ENCODE measurements at places on chromosomes 1 and 21. TPM values are rescaled to one million over a fixed set of nuclear protein-coding genes. Genes with fewer than 3 reads are reported as not detected.
A peak's percentile ranks its signal among the peaks of the same experiment; 100 is the strongest.

DNAI4 gene
- total RNA-seq, result 1.0 TPM

GRCh38 chr1:182754087-182754486 is 35.5 kb upstream of the NPL start:
- DNase-seq, result no peak

DNA sequence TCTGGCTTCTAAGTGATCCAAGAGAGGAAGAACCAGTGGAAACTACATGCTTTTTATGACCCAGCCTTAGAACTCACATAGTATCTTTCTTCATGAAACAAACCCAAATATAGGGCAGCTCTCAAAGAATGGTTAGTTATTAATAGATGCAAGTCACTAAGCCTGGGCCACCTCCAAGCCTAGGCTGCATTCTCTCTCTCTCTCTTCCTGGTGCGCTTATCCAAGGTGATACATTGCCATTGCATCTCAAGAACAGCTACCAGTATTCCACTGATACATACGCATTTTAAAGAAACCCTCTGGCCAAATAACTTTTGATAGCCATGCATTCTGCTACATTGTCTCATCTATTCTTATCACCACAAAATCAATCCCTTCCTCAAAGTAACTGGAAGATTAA is 455.6 kb upstream of the ADGRL2 start:
- DNase-seq, result no peak

- DNase-seq, result no peak
Observed at GRCh38 chr1:60589046-60589748, 493.2 kb upstream of the NFIA start.

DNA sequence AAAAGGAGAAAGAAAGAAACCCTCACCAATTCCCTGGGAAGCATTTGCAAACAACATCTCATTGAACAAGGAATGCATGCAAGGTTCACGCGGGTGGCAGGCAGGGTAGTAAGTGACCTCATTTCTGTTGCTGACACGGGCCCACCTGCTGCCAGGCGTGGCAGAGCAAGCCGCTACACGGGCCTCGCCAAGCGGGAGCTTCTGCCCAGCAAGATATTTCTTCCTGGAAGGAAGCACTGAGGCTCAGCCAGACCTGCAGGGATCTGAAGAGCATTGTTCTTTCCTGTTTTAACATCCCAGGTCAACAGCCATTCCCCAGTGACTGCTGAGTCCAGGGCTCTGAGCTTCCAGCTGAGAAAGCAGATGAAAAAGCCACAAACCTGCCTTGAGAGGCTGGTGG is 91.9 kb upstream of the IGSF21 start:
- no peak for DNase-seq

CLCA2 gene
- total RNA-seq, result not detected

- no peak for DNase-seq
Observed at GRCh38 chr1:147772570-147772969, 12.2 kb upstream of the GJA5 start.

- no peak for DNase-seq
Observed at GRCh38 chr1:14511796-14512585, 86.5 kb upstream of the KAZN start.

- peak; percentile 22 for DNase-seq
Observed at GRCh38 chr1:66360285-66360724, 173.6 kb upstream of the SGIP1 start.

GRCh38 chr1:229225331-229225782 is 45.6 kb upstream of the RAB4A start:
- no peak for DNase-seq

KRTAP19-3 gene
- not detected for total RNA-seq

DNA sequence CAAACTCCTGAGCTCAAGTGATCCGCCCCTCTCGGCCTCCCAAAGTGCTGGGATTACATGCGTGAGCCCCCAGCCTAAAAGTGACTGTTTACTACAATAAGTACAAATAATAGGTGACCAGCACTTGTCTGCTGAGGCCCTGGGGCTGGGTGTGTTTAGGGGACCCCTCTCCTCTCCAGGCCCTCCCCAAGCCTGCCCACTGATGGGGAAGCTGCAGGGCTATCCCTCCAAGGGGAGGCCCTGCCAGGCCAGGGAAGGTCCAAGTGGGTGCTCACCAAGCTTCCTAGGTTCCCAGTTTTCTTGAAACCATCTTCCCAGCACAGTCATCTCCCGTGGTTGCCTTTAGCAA is 60.7 kb downstream of the H3-3A start:
- no peak for DNase-seq

- no peak for DNase-seq
Observed at GRCh38 chr1:10046356-10047085, 13.8 kb downstream of the UBE4B start.

GRCh38 chr1:167705250-167705649 is 16.5 kb upstream of the MPZL1 start:
- DNase-seq, result no peak

- DNase-seq, result no peak
Observed at GRCh38 chr1:170872663-170873062, 62.7 kb upstream of the MROH9 start.

All from activated CD8-positive, alpha-beta T cell treated with anti-CD3 and anti-CD28 coated beads for 36 hours (primary cell).